ENCODE measurements at places on chromosomes 13 and 19.
A peak's percentile ranks its signal among the peaks of the same experiment; 100 is the strongest.

GRCh38 chr13:112851107-112852038, 117.6 kb upstream of the MCF2L start:
- no peak for DNase-seq

- peak; percentile 13 for DNase-seq
Observed at GRCh38 chr19:34128558-34129250, 43.6 kb upstream of the LSM14A start.

GRCh38 chr19:39765091-39766076, 13.3 kb upstream of the LEUTX start:
- peak; percentile 36 for DNase-seq

- no peak for DNase-seq
Observed at GRCh38 chr19:17836530-17836929, 11.3 kb downstream of the JAK3 start.

DNA sequence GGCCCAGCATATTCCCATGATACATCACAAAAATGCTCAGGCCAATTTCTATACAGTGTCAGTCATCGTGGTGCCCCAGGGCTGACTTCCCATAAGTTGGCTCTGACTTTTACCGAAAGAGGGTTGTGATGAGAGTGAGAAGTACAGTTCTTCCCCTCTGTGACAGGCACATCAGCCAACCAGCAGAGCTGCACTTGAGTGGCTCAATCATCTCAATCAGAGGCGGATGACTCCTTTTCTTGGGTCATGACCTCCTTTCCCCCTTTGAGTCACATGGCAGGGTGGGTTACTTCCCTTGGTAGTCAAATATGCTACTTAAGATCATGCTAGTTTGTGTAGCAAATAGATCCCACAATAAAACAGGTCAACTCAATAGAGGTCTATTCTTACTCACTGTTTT, 6.9 kb upstream of the AMER2 start:
- DNase-seq, result no peak

GRCh38 chr19:8666814-8667405, 31.7 kb downstream of the ACTL9 start:
- DNase-seq, result no peak

DNA sequence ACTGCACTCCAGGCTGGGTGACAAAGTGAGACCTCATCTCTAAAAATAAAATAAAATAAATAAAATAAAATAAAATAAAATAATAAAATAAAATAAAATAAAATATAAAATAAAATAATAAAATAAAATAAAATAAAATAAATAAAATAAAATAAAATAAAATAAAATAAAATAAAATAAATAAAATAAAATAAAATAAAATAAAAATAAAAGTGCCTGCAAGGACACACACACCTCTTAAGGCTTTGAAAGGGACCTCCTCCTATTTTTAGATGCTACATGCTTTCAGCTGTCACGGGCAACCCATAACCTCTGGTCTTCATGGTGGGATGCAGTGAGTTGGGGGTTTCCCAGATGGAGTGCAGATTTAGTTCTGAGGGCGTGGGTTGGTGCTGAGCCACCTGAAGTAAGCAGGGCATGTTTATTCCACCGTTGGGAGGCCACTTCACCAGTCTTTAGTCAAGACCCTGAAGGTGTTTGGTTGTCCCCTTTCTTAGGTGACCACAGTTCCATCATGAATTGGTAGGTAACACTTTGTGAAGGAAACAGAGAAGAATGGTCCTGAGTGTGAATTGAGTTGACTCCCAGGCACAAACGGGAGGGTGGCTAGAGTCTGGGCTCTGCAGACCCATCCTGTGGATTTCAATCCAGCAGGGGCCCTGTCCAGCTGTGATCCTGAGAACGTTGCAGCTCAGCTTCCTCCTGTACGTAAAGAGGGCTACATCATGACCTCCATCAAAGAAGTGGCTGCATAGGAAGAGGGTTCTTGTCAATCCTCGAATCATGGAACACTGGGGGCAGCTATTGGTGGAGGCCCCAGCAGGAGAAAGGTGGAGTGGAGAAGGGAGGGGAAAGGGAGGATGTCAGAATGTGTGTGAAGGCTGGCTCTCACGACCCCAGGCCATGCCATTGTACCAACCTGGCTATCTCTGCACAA, 234.2 kb downstream of the ZNF536 start:
- no peak for DNase-seq

- DNase-seq, result no peak
Observed at GRCh38 chr19:6269101-6269886, 10.5 kb downstream of the MLLT1 start.

GRCh38 chr13:72384879-72385278, 342.6 kb downstream of the MZT1 start:
- no peak for DNase-seq

- DNase-seq, result no peak
Observed at GRCh38 chr19:30666301-30666803, 294.2 kb downstream of the ZNF536 start.

DNA sequence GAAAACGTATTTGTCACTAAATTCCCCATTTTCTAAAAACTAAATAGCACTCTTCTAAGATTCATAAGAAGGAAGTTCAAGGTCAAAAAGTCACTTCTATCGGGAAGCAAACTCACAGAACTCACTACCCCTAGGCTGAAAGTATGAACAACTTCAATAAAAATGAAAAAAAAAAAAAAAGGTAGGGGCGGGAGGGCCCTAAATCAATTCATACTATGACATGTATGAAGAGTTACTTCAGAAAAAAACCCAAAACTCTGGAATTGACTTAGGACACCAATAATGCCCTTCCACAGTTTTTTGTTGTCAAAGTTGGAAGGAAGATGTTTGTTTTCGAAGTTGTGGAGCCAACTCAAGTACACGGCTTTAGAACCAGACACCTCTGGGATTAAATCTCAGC, 1.1 kb downstream of the SUCLA2 start:
- DNase-seq, result no peak

GRCh38 chr13:20227288-20227687, 4.8 kb downstream of the GJB6 start:
- DNase-seq, result no peak

- DNase-seq, result no peak
Observed at GRCh38 chr13:68708336-68708908, 1399.2 kb upstream of the ATXN8OS start.

DNA sequence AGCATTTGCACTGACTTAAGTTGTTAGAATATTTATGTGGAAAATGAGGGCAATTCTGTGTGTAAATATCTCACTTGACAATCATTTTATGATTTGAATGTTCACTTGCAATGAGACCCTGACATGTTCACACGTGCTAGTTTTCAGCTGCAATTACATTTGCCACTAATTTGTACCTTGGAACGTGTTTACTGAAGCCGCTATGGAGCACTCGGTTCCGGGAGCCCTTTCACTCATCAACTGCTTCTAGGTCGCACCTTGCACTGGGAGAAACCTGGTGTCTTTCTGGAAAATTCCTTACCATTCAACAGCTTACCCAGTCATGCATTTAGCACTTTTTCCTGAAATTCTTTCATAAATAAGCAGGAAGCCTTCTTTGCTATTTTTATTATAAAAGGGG, 229.6 kb downstream of the ZIC5 start:
- DNase-seq, result no peak

DNA sequence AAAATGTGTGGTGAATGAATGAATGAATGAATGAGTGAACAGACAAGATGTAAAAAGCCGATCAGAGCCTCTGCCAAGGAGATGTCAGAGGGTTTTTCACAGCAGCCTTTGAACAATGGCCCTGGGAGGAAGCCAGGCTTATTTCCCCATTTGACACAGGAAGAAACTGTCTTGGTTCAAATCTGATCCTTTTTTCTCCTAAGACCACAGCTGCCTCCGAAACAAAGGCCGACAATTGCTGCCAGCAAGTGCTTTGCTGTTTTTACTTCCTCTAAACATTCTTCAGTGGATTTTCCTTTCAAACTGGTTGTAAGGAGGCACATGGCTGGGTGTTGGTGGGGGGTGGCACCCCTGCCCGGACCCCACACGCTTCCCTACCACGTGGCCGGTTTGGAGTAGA, 44.2 kb upstream of the HOMER3 start:
- DNase-seq, result no peak

DNA sequence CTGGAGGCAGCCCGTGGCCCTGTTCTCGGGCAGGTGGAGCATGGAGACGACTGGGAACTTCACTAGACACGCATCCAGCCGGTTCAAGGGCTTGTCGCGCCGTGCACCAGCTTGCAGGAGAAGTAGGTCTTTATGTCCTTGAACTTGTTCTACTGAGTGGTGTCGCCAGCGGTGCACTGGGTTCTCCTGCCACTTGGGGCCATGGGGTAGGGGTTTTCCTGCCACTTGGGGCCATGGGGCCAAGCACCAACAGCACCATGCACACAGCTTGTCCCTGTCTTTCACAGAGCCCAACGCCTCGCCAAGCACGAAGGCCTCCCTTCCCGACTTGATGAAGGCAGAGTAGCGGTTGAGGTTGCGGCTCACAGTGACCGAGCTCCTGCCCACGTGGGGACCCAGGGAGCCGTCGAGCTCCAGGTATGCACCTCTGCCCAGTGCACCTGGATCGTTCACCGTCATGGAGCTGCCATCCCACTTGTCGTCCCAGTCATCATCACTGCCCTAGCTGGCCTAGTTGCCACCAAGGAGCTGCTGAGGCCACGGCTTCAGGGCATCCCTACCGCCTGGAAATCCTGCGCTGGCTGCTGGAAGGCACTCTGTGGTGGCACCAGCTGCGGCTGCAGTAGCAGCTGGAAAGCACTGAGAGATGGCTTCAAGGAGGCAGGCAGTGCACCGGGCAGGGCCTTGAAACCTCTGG, 40.5 kb upstream of the TPM4 start:
- DNase-seq, result no peak

DNA sequence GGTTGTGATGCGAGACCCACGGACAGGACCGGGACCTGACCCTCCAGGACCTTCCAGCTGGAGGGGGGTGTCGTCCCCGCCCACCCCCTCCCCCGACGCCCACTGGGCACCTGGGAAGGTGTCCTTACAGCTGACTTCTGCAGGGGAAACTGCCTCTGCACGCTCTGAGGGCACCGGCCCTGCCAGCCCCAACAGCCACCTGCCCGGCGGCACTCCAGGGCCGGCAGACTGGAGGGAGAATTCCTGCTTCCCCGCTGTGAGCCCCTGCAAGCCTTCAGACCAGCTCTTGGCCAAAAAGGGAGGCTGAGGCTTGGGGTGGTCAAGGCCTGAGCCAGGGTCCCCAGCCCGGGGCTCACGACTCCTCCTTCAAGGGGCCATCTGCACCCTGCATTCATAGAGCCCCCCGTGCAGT, 1.2 kb downstream of the CNN2 start:
- DNase-seq, result no peak

DNA sequence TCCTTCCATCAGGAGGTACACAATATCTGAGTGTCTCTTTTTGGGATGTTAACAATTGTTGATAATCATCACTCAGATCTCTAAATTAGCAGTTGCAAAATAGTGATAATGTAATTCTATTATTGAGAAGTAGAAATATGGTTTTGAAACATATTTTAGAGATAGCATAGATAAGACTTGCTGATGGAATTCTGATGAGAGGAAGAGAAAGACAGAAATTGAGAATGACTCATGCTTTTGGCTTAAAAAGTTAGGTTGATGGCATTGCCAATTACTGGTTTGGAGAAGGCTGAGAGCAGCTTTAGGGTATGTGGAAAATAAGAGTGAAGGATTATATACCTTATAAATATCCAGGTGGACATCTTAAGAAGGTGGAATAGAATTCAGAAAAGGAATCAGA, 106.4 kb upstream of the EDNRB start:
- DNase-seq, result no peak

DNA sequence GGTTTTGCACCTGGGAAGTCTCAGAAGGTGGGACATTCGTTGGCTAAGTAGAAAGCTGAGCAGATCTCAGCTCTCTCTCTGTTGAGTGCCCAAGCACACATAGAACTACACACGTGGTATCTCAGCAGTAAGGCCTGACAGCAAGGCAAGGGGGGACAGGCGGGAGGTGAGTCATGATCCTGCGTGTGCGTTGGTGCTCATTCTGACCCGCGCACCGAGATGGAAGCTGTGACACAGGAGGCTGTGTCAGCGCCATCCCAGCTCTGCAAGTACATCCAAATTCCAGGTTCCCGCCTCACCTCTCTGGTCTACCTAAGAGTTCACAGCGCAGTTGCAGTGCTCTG, 135.7 kb downstream of the USP12 start:
- peak; percentile 17 for DNase-seq

DNA sequence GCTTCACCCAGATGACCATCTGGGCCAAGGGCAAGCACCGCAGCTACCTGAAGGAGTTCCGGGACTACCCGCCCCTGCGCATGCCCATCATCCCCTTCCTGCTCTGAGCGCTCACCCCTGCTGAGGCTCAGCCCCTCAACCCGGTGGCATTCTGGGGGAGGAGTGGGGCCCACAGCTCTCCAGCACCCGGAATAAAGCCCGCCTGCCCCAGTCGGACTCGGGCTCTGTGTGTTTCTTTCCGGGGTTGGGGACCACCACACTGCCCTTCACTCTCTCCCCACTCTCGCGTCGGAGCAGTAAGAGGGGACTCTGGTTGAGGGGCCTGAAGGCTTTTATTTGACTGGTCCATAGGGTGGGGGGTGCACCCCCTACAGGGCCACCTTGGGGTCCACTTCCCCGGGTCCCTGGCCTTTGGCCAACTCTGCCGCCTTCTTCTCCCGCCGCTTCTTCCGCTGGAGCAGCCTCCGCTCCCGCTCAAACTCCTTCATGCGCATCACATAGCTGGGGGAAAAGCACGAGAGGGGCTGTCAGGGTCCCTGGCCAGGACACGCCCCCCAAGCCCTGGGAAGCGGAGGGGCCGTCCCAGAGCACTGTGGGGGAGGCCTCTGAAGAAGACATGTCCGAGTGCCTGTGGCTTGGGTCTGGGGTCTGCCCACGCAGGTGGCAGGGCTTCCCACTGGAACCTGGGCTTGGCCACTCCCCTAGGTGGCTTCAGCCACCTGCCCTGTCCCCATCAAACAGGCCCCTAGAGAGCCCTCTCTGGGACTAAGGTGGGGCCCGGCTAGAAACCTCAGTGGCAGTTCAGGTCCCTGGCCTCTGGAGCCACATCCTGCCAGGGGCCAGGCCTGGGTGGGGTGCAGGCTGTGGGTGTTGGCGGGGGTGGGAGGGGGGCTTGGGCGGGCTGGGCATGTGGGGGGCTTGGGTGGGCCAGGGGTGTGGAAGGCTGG, 5.8 kb downstream of the NDUFB7 start:
- DNase-seq, result no peak

All from HCEC 1CT (cell line).